Stimulated activated CD8-positive, alpha-beta memory T cell treated with anti-CD3 and anti-CD28 coated beads, Interleukin-2, amount 100 ng/mL, for 1 hour (primary cell): ENCODE measurements at places on chromosomes 3 and 15.

DNA sequence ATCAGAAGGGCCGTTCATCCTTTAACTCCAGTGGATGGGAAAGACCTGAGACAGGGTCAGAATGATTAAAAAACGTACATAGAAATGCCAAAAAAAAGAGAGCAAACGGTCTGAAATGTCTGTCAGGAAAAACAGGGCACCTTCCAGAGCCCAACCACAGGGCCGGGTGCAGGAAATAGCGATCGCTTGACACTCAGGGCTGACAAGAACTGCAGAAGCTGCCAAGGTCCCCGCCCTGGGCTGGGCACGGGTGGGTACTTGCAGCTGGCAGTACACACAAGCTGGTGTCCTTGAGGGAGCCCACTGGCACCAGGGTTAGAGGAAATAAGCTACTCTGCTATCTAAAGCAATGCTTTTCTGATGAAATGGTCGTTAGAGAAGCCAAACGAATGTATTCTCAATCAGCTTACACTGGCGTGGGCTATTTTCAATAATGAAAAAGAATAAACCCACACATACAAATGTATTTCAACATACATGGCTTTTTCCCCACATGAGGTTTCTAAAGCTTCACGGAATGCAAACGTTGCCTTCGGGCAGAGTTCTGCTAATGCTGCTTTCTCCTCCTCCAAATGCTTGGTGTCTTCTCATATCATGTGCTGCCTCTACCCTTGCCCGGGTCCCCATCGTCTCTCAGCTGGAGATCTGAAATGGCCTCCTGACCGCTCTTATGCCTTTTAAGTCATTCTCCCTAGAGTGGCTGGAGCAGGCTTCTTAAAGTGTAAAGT is 15.6 kb downstream of the FRMD4B start:
- DNase-seq, result no peak

- DNase-seq, result no peak
Measured at GRCh38 chr3:186361762-186362536, at the start of gene DGKG. Gene DGKG, minus strand, starts transcription at chr3:186362234. Its CDS starts 41,775 bp downstream, at chr3:186320459.

GRCh38 chr15:43932907-43933306 is 106.1 kb downstream of the WDR76 start:
- DNase-seq, result no peak

GRCh38 chr3:14451844-14452739 is 49.7 kb downstream of the SLC6A6 start:
- DNase-seq, result no peak

GRCh38 chr15:93017526-93017925 is 71.5 kb downstream of the RGMA start:
- DNase-seq, result no peak

- no peak for DNase-seq
Measured at GRCh38 chr3:12751571-12751970, 7.5 kb downstream of the TMEM40 start.

- no peak for DNase-seq
Measured at GRCh38 chr3:11954312-11954934, 49.8 kb upstream of the SYN2 start.

GRCh38 chr3:192161661-192162060 is 565.7 kb downstream of the FGF12 start:
- DNase-seq, result no peak

- DNase-seq, result no peak
Measured at GRCh38 chr3:39250116-39250747, 29.6 kb downstream of the CX3CR1 start.

DNA sequence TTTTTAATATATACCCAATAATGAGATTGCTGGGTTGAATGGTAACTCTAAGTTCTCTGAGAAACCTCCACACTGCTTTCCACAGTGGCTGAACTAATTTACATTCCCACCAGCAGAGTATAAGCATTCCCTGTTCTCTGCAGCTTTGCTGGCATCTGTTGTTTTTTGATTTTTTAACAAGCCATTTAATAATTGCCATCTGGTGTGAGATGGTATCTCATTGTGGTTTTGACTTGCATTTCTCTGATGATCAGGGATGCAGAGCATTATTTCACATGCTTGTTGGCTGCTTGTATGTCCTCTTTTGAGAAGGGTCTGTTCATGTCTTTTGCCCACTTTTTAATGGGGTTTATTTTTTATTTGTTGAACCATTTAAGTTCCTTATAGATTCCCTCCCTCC is 75.0 kb upstream of the EPHB3 start:
- no peak for DNase-seq

GRCh38 chr3:105862217-105862616 is 6.6 kb downstream of the CBLB start:
- no peak for DNase-seq

DNA sequence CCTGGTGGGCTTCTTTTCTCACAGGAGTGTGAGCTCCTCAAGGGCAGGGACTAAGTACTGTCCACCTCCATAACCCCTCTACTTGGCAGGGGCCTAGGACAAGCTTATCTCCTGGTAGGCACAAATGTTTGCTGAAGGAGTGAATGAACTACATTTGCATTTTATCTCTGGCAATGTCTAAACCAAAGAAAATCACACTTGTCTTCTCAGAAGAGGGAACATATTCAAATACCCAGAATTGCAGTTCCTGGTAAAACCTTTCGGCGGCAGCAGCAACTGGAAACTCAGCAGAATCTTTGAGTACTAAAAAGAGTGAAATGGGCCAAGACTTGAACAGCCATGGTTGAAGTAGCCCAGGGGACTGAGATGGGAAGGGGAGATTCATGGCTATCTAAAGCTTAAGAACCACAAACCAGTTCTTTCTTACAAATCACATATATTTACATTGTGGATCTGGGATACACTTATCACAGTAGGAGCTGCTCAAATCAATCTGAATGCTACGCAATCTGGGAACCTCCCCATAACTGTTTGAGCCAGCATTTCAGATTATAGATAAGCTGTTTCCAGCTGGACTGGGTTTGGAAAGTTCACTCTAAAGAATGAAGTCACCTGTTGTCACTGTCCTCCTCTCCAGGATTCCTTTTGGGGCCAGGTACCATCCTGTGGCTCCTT is 18.7 kb upstream of the PTPN9 start:
- no peak for DNase-seq

GRCh38 chr3:190027116-190027515 is 93.6 kb downstream of the P3H2 start:
- no peak for DNase-seq
